Activated naive CD8-positive, alpha-beta T cell treated with anti-CD3 and anti-CD28 coated beads, Interleukin-2, amount 10 ng/mL, durations not matched to agents 7 days and 5 days (primary cell): ENCODE measurements at places on chromosomes 6 and 20.

DNA sequence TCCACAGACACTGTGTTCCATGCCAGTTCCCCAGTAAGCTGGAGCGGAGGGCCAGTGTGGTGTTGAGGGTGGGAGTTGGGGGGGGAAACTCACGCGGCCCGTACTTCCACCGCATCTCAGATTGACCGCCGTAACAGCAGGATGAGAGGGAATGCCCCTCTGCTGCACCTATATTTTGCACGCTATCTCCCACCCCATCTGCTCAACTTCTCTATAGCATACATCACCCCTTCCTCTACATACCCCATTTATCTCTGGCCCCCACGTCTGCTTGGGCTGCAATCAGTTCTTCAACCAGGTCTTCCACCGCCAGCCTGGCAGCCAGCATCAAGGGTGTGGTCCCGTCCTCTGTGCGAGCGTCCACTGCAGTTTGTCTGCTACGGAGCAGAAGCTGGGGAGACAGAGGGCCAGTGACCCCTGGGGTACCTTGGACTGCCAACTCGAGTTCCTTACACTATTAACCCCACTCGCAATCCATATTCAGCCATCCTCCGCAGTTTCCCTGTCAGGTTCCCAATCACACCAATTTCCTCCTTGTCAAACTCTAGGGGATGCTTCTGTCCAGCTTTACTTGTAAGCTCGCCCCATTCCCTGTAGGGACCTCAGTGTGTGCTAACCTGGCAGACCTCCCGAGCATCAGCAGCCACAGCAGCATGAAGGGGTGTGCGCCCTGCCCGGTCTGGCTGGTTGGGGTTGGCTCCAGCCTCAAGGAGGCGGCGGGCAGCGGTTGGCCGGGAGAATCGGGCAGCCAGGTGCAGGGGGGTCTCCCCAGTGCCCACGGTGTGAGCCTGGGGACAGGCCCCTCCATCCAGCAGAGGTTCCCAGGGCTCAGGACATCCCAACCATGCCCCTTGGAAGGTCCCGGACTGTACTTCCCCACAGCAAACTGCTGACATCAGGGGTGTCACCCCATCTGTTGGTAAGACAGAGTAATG lies 4.5 kb upstream of the GPSM3 start:
- no peak for DNase-seq
- no peaks in the 10 kb centered on the region for H3K27me3 ChIP-seq
- H3K4me3 ChIP-seq, result peak overlapping the region; percentile 96

DNA sequence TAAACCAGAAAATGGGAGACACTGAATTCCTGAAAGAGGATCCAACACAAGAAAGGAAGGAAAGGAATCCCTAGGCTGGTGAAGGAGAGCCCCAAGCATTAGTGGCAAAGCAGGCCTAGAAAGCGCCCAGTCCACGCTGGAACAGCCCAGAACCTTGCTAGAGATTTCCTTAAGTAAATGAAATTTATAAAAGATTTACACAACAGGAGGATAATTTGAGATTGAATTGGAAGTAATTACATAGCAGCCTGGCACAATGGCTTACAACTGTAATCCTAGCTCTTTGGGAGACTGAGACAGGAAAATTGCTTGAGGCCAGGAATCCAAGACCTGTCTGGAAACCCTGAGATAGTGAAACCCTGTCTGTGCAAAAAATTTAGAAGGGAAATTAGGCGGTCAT lies 26.8 kb upstream of the C20orf144 start:
- no peak overlapping the region for H3K27ac ChIP-seq
- no peaks in the 10 kb centered on the region for H3K27me3 ChIP-seq
- H3K4me1 ChIP-seq, result peaks cover 4% of the 10 kb centered on the region
- DNase-seq, result no peak
- peaks cover 10% of the 10 kb centered on the region for H3K36me3 ChIP-seq
- no peak overlapping the region for H3K4me3 ChIP-seq

- DNase-seq, result peak; percentile 39
- H3K36me3 ChIP-seq, result no peaks in the 10 kb centered on the region
- H3K4me3 ChIP-seq, result peak overlapping the region; percentile 60
- no peak overlapping the region for H3K27ac ChIP-seq
- H3K4me1 ChIP-seq, result peaks cover 4% of the 10 kb centered on the region
Measured at GRCh38 chr6:30006170-30007131, 54.6 kb upstream of the POLR1H start.

DNA sequence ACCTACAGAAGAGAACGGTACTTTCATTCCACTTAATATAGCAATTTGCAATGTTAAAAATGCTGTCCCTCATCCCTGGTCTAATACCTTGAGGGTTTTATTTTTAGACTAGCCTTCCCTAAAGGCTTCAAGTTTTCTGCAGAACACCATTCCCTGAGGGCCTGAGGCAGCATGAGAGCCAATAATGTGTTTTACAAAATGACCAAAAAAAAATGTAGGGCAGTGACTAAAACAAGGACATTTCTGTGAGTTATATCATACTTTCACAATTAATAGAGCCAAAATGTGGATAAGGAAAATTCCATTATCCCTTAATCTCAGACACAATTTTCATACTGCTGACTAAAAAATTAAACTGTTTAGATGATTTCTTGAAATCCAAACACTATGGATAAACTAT lies 22.7 kb downstream of the GPR63 start:
- no peaks in the 10 kb centered on the region for H3K36me3 ChIP-seq
- H3K27ac ChIP-seq, result no peak overlapping the region
- DNase-seq, result no peak
- H3K4me1 ChIP-seq, result no peaks in the 10 kb centered on the region
- H3K27me3 ChIP-seq, result peaks cover 7% of the 10 kb centered on the region
- H3K4me3 ChIP-seq, result no peak overlapping the region

DNA sequence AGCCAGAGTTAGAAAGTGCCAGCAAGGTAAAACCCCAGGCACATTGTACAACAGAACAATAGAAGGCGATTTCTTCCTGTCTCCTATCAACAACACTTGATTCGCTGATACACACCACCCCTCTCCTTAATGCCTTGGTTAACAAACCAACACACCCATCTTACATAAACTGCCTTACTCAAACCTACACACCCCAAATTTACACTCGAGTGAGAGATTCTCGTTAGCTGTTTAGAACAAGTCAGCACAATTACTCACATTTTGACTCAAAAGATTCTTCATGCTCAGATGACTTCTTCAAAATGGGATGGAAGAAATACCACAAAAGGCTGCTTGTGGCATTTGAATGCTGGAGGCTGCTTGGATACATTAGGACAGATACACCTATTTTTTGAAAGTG lies 80.0 kb upstream of the FOXQ1 start:
- H3K4me1 ChIP-seq, result no peaks in the 10 kb centered on the region
- H3K36me3 ChIP-seq, result no peaks in the 10 kb centered on the region
- peaks cover 7% of the 10 kb centered on the region for H3K27me3 ChIP-seq

- H3K36me3 ChIP-seq, result peaks cover 20% of the 10 kb centered on the region
- H3K4me3 ChIP-seq, result peak overlapping the region; percentile 93
- DNase-seq, result peak; percentile 44
- H3K27me3 ChIP-seq, result no peaks in the 10 kb centered on the region
Measured at GRCh38 chr20:34112600-34113101, 608 bp upstream of the EIF2S2 start.
